Lung (tissue), 17 donors: ENCODE measurements at places on chromosomes 4 and X. TPM values are rescaled to one million over a fixed set of nuclear protein-coding genes. Genes with fewer than 3 reads are reported as not detected.

The ADAMTS3 gene
- 2.9 TPM for total RNA-seq

DNA sequence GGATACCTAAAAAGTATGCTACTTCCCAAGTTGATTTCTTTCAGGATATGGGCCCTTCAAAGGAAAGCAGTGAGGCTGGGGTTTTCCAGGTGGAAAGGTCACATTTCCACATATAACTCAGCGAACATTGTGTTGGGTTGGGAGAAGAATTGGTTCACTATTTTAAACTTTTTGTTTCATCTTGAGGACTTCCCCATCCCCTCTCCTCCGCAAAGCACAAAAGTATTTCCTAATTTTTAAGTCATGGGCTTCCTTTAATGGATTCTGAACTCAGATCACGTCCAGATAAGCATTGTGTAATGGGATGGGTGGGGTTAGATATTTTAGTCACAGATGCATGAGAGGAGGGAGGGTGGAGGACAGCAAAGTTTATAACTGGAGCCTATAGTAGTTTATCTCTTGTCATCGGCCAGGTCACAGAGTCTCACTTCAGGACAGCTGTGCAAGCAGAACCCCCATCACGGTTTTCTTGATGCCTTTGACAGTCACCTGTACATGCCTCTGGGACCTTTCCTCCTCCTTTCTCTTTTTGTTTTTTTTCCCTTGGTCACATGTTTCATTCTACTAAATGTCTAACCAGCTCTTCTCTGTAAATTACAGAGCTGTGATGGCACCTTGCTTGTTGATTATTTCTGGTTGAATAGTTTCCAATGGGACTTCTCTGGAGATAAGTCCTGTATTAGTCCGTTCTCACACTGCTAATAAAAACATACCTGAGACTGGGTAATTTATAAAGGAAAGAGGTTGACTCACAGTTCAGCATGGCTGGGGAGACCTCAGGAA, 115.4 kb downstream of the PTTG2 start:
- no peaks in the 10 kb centered on the region for H3K27me3 ChIP-seq
- no peak for DNase-seq
- no peaks in the 10 kb centered on the region for H3K4me1 ChIP-seq

GRCh38 chr4:83616252-83616651, 80.3 kb downstream of the GPAT3 start:
- no peak overlapping the region for H3K4me3 ChIP-seq
- H3K36me3 ChIP-seq = no peaks in the 10 kb centered on the region
- DNase-seq = no peak
- no peak overlapping the region for H3K27ac ChIP-seq

GRCh38 chr4:52372747-52373146, 286.4 kb downstream of the USP46 start:
- no peaks in the 10 kb centered on the region for H3K36me3 ChIP-seq
- no peaks in the 10 kb centered on the region for H3K4me1 ChIP-seq
- no peak overlapping the region for H3K27ac ChIP-seq

DNA sequence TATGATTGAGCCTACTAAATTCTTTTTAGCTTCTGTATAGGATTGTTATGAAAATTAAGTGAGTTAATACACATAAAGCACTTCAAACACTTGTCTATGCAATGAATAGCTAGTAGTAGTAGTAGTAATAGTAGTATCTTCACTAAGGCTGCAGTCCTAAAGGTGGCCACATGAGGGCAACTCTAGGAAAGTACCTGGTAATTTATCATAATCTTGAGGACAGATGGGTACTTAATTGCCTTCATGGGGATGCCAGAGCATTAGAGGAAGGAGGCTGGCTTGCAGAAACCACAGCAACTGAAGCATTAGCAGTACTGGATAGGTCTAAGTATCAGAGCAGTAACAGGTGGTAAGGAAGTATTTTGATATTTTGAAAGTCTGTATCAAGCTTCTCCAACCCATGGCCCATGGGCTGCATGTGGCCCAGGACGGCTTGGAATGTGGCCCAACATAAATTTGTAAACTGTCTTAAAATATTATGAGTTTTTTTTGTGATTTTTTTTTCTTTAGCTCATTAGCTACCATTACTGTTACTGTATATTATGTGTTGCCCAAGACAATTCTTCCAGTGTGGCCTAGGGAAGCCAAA, 17.3 kb downstream of the NIPAL1 start:
- no peaks in the 10 kb centered on the region for H3K27me3 ChIP-seq
- DNase-seq = no peak
- no peak overlapping the region for H3K4me3 ChIP-seq
- H3K27ac ChIP-seq = no peak overlapping the region
- H3K36me3 ChIP-seq = no peaks in the 10 kb centered on the region
- no peaks in the 10 kb centered on the region for H3K4me1 ChIP-seq

- H3K36me3 ChIP-seq = no peaks in the 10 kb centered on the region
- no peaks in the 10 kb centered on the region for H3K4me1 ChIP-seq
- no peak for DNase-seq
- no peak overlapping the region for H3K4me3 ChIP-seq
- H3K27me3 ChIP-seq = no peaks in the 10 kb centered on the region
Measured at GRCh38 chr4:86608757-86609375, 14.8 kb downstream of the PTPN13 start.

- H3K4me3 ChIP-seq = peak overlapping the region; percentile 5
- H3K27me3 ChIP-seq = no peaks in the 10 kb centered on the region
- H3K27ac ChIP-seq = peak overlapping the region; percentile 82
- no peaks in the 10 kb centered on the region for H3K36me3 ChIP-seq
Measured at GRCh38 chrX:153726286-153727122, 1.8 kb downstream of the ABCD1 start.

GRCh38 chr4:19429684-19430083, 822.0 kb upstream of the SLIT2 start:
- DNase-seq = no peak
- H3K27ac ChIP-seq = no peak overlapping the region

The SH2D1A gene
- 2.3 TPM for total RNA-seq

The FMR1NB gene
- not detected for total RNA-seq

GRCh38 chr4:173707658-173708419, 177.8 kb upstream of the HAND2 start:
- H3K4me3 ChIP-seq = no peak overlapping the region
- H3K27ac ChIP-seq = no peak overlapping the region
- no peaks in the 10 kb centered on the region for H3K4me1 ChIP-seq
- no peaks in the 10 kb centered on the region for H3K36me3 ChIP-seq
- H3K27me3 ChIP-seq = no peaks in the 10 kb centered on the region
- no peak for DNase-seq

DNA sequence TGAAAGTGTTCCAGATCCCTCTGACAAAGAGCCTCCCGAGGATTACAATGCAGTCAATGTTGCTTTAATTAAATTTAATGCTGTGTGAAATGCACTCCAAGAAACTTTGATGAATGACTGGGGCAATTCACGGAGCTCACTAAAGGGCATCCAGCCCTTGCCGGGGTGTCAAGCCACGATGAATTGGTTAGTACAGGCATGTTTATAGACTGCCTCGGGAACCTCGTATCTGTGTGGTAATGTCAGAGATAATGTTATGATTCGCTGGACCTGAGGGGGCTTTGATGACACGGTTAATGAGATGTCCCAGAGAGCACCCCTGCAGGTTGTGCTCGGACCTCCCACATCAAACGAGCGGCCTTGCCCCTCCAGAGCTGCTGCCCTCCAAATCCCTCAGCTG, 428.8 kb downstream of the NKX6-1 start:
- no peak overlapping the region for H3K4me3 ChIP-seq
- no peaks in the 10 kb centered on the region for H3K36me3 ChIP-seq
- no peak overlapping the region for H3K27ac ChIP-seq
- H3K27me3 ChIP-seq = no peaks in the 10 kb centered on the region
- H3K4me1 ChIP-seq = no peaks in the 10 kb centered on the region
- no peak for DNase-seq

GRCh38 chr4:173436771-173437265, 37.9 kb upstream of the SCRG1 start:
- no peak overlapping the region for H3K4me3 ChIP-seq
- no peak overlapping the region for H3K27ac ChIP-seq
- DNase-seq = no peak
- H3K27me3 ChIP-seq = no peaks in the 10 kb centered on the region
- H3K4me1 ChIP-seq = no peaks in the 10 kb centered on the region

The AMBN gene
- total RNA-seq = not detected

DNA sequence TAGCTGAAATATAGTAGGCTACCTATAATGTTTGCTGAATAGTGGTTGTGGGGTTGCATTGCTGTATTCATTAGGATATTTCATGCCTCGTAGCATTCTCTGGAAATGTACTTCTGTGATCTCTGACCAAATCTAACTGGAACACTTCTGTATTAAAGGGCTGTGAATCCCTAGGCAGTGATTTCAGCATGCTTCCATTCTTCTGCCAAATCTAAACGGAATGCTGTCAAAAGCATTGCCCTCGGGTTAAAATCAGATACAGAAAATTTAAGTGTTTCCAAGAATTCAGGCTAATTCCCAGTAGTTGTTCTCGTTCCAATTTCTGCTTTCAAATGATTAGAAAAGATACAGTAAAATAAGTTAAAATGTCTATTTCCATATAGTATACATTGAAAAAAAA, 1847.5 kb upstream of the IGFBP7 start:
- DNase-seq = no peak
- H3K36me3 ChIP-seq = no peaks in the 10 kb centered on the region
- H3K27me3 ChIP-seq = no peaks in the 10 kb centered on the region
- H3K4me3 ChIP-seq = no peak overlapping the region
- no peaks in the 10 kb centered on the region for H3K4me1 ChIP-seq
- no peak overlapping the region for H3K27ac ChIP-seq

DNA sequence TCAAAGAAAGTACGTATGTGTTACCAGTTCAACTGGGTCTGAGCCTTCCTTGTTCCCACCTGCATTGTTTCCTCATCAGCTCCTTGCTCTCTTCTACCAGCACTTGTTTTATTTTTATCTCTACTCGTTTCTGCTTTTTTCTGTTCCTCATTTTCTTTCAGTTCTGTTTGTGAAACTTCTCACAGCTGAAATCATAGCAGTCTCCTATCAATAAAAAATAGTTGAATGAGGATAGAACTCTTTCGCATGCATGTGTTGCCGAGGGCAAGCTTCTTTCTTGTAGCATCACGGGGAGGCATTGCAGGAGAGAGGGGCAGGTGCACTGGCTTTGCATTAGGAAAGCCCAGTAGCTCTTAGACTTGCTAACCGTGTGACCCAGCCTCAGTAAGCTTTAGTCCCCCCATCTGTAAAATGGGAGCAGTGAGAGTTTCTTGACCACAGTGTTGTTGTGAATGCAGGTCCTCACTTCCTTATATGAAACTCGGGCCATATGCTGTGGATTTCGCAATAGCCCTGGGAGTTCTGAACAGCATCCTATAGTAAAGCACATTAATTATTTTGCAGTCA, 24.7 kb downstream of the OFD1 start:
- no peaks in the 10 kb centered on the region for H3K27me3 ChIP-seq
- no peak overlapping the region for H3K27ac ChIP-seq
- no peaks in the 10 kb centered on the region for H3K4me1 ChIP-seq
- DNase-seq = no peak
- peaks cover 9% of the 10 kb centered on the region for H3K36me3 ChIP-seq

The CENPVL3 gene
- total RNA-seq = not detected

DNA sequence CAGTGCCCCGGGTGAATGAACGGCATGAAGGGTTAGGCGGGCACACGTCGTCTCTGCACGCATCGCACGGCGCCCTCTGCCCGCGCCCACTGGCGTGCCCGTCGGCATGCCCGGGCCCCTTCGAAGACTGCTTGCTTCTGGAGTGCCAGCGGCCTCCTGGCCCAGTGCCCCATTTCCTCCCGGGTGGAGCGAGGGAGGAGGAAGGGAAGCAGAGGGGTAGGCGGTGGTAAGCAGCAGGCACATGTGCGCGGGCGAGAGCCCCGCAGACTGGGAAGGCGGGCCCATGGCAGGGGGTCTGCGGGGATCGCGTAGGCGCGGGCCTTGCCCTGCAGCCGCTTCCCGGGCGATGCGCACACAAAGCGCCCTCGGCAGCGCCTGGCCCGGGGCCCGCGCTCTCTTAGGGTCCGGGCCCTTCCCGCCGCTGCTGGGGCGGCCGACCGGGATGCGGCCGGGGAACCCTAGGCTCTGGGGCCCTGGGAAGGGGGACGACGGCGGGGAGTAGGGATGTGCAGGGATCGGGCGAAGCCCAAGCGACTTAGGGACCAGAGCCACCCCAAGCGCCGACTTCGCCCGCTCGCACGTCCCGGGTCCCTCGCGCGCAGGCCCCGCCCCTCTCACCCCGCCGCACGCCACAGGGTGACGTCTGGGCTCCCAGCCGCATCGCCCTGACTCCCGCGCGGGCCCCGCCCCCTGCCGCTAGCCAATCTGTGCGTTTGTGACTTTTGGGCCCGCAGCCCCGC, 866 bp upstream of the EMD start:
- peak overlapping the region; percentile 97 for H3K27ac ChIP-seq
- H3K27me3 ChIP-seq = no peaks in the 10 kb centered on the region
- H3K4me1 ChIP-seq = peaks cover 2% of the 10 kb centered on the region
- peak overlapping the region; percentile 0 for H3K4me3 ChIP-seq
- peak; percentile 69 for DNase-seq
